ENCODE measurements at places on chromosomes 11 and 22.

- no peak for DNase-seq
These were observed 18.5 kb upstream of the PHLDA2 start for GRCh38 chr11:2947744-2948143.

DNA sequence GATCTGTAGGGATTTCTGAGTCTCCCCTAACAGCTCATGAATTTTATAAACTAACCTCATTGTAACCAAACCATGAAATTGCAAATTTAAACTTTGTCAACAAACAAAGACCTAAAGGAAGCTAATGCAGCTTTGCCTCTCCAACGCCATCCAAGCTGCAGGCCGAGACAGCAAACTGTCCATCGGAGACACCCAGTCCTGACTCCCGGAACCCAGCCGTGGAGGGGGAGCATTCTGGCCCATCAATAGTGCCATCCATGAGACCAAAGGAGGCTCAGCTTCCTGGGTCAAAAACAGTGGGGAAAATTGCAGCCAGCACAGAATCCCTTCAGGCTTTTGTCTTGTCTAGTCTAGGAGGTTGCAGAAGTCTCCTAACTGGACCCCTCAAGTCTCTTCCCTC is 147.6 kb upstream of the OPCML start:
- DNase-seq: no peak

GRCh38 chr11:122681735-122682134 is 26.2 kb downstream of the UBASH3B start:
- DNase-seq: no peak

DNA sequence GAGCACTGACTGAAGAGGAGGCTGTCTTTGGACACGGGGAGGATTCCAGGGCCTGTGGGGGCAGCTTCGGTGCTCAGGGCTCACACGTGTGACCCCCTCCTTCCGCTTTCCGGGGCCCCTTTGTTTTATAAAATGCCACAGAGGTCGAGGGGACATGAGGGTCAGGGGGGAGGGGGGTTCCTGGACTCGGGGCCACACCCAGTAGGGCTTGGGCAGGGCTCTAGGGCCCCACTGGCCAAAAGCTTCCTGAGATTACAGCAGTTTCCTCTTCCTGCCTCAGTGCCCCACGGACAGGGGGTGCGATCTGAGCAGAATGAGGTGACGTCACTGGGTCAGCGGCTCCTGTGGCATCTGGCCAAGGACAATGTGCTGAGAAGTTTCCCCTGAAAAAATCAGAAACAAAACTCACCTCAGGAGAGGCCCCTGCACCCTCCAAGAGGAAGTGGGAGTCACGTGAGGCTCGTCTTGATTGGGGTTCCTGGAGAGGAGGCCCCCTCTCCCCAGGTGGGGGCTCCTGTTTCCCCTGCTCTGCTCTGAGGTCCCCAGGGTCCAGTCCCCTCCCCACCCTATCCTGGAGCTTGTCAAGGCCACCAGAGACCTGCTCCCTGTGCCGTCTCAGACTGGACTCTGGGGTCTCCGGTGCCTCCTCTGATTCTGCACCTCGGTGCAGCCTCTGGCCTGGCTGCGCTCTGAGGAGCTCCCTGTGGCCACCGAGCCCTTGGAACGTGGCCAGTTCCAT is 6.4 kb upstream of the IFITM3 start:
- peak; percentile 57 for DNase-seq

DNA sequence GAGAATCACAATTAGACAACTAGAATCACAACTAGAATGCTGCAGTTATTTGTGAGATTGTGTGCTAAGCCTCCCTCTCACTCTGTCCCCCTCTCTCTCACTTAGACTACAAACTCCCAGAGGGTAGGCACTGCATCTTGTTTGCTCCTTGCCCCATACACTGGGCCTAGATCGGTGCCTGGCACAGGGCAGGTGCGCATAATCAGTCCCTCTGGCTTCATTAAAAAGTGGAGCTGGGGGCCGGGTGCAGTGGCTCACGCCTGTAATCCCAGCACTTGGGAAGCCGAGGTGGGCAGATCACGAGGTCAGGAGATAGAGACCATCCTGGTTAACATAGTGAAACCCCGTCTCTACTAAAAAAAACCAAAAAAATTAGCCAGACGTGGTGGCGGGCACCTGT is 456.8 kb downstream of the MIAT start:
- DNase-seq: no peak

DNA sequence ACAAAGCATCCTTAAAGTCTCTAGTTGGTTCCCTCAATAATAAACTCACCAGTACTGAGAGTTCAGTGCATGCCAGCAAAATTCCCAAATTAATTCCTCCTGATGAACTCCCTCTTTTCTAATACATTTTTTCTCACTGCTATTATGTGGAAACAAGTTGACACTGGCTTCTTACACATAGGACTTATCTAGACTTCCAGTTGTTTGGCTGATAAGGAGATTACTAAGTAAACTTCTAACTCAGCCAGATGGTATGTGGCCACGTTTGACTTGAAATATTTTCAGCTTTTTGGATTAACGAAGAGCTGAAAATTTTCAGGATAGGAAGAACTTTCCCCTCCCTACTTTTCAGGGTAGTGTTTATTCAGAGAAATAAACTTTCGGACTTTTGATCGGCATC is 1154.2 kb upstream of the TENM4 start:
- DNase-seq: no peak

DNA sequence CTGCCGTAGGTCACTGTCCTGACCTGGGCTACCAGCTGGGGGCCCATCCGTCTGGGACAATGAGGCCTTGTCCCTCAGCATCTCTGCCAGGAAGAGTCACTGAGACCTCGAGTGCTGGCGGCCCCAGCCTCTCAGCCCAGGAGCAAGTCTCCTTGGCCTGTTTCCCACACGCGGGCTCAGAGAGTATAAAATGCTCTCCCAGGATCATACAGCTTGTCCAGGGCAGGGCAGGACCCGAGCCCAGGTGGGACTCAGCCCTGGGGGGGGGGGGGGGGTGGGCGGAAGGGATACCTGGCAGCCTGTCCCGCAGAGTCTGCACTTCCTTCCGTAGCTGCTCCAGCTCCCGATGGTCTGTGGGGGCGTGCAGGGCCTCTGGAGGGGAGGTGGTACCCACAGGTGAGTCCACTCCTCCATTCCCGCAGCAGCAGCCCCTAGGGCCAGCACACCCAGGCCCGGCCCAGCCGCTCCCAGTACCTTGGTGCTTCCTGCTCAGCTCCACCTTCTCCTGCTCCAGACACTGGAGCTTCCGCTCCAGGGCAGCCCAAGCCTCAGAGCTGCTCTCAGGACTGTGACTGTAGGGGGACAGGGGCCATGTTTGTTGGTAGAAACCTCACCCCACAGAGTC is 7.9 kb downstream of the CDC42BPG start:
- no peak for DNase-seq

DNA sequence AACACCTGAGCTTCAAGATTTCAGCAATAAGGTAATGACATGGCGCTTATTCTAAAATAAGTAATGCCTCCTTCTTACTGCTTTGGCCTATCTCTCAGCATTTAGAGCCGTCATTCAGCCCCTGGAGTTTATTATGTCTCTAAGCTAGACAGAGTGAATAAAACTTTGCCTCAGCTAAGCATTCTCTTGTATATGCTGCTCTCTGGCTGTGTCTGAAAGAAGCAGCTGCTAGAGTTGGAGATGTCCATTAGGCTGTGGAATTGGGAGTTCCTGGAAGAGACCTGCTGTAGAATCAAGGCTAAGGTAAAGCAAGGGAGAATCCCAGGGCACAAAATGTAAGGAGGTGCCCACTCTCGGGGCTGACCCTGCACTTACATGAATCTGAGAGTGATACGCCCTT is 35.5 kb upstream of the TTC12 start:
- DNase-seq: no peak

DNA sequence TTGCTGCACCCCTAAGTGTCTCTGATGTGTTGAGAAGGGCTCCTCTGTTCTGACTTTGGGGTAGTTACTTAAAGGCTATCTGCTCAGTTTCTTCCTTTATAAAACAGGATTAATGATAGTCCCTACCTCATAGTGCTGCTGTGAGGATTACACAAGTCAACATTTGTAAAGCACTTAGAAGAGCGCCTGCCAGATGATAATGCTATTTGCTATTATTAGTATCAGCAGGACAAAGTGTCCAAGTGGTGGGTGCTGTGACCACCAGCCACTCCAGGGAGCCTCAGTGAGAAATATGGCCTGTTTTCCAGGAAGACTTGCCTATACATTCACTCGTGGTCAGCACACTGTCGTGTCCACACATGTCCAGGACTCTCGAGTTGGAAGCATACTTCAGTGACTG is 16.2 kb downstream of the POU2F3 start:
- no peak for DNase-seq

DNA sequence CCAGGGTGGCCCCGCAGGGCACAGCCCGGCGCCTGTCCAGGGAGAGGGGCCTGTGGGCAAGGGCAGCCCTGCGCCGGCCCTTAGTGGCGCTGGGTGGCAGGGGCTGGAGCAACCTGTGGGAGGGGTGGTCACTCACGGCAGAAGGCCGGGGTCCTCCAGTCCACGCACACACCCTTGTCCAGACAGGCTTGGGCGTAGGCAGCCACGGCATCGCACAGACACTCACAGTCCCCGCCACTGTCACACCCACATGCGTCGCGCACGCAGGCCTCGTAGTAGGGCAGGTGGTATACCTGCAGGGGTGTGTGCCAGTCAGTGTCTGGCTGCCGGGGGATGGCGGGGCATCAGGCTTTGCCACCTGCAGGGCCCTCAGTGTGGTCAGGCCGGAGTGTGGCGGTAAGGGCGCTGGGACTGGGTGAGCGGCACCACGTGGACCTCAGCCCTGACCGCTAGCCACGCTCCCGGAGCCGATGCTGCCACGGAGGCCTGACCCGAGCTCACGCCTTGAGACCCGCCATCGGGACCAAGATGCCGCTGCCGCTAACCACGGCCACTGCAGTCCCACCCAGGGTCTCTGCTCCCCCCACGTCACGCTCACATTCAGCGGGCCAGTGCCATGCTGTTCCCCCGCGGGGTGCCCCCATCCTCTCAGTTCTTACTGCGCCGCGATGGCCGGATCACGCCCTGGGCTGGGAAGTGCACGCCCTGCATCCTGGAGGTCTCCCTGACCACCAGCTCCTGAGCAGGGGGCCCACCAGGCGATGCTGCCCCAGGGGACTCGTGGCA is 12.5 kb downstream of the MUC6 start:
- DNase-seq: no peak

GRCh38 chr11:60739114-60739513 is 14.6 kb downstream of the MS4A18 start:
- DNase-seq: no peak

DNA sequence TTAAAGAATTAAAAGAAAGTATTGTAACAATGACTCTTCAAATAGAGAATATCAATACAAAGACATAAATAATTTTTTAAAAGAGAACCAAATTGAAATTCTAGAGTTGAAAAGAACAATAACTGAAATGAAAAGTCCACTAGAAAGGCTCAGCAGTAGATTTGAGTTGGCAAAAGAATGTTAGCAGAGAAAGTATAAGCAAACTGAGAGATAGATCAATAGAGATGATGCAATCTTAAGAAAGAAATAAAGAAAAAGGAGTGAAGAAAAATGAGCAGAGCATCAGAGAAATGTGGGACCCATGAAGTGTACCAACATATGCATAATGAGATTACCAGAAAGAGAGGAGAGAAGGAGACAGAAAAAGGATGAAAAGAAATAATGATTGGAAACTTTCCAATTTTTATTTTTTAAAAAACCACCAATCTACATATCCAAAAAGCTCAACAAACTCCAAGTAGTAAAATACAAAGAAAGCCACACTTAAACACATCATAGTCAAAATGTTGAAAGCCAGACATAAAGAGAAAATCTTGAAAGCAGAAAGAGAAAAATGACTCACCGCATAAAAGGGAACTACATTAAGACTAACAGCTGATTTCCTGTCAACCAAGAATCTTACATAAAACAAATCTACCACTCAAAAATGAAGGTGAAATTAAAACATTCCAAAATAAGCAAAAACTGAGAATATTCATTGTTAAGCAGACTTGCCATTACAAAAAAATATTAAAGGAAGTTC is 20.9 kb downstream of the NCF4 start:
- no peak for DNase-seq

DNA sequence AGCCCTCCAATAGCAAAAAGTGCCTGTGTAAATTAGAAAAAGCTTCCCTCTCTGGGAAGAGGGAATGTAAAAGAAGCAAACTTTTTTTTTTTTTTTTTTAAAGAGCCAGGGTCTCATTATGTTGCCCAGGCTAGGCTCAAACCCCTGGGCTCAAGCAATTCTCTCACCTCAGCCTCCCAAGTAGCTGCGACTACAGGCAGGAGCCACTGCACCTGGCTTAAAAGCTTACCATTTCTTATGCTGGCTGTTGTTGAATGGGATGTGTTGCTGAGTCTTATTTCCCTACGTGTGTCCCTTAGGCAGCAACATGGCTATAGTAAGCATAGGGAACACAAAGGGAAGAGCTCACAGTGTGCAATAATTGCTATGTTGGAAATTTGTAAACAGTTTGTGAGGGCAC is 225.5 kb upstream of the CCDC90B start:
- DNase-seq: no peak

- DNase-seq: no peak
These were observed 124.4 kb upstream of the SLC5A12 start for GRCh38 chr11:26846227-26846626.

GRCh38 chr11:6320411-6321155 is at the start of gene CAVIN3:
CAVIN3 (minus strand) TSS chr11:6320501; CDS start chr11:6320476, 25 bp downstream.
- DNase-seq: no peak

- DNase-seq: no peak
These were observed 440.9 kb upstream of the RAG2 start for GRCh38 chr11:37038911-37039310.

- no peak for DNase-seq
These were observed 8.3 kb downstream of the TSPO start for GRCh38 chr22:43159484-43160178.

DNA sequence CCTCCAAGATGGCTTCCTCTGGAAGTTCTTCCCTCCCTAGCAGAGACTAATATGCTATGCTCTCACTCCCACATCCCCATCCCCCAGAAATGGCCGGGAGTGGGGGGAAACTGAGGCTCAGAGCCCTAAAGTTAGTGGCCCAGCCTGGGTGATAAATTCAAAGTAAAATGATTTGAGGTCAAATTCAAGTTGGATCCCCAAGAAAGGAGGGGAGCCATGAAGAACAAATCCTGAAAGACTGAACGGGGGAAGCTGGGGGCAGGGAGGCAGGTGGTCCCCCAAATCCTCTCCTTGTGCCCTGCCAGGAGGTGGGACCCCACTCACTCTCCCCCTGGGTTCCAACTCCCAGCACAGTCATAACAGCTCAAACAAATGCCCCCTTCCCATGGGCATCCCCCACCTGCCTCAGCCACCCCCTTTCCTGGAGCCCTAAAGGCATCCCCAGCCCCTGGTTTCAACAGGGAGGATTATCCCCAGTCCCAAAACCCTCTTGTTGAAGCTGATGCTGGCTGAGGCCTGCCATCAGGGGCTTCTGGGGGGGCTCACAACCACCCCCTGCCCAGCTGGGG is 1.1 kb downstream of the CBX6 start:
- DNase-seq: no peak

GRCh38 chr11:113273720-113274119 is 40.7 kb upstream of the TTC12 start:
- DNase-seq: no peak

- no peak for DNase-seq
These were observed 95.5 kb downstream of the RRM1 start for GRCh38 chr11:4190098-4190497.

Measured in activated CD4-positive, alpha-beta T cell treated with anti-CD3 and anti-CD28 coated beads, Interleukin-2, amount 50 U/mL, for 1 hour (primary cell).